ENCODE measurements at places on chromosomes 3 and 15.

- DNase-seq = no peak
These were observed 137.7 kb downstream of the LRIG1 start for GRCh38 chr3:66363148-66363547.

GRCh38 chr3:177615015-177615414 is 417.7 kb upstream of the TBL1XR1 start:
- DNase-seq = no peak

DNA sequence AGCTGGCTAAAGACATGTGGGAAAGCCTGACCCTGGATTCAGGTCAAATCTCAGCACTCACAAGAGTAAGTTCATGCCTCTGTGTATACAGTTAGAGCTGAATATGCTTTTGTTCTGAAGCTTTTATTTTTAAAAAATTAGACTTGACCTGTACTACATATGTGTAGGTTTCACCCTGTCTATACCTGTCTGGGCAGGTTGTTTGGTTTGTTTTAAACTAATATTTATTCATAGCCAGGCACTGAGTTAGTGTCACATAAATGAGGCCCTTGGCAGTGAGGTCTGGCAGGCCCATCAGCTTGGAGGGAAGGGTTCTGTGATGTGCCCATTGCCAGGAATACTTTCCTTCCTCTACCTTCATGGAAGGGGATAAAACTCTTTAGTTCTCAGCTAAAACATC is 1.9 kb downstream of the DNAJA4 start:
- no peak for DNase-seq

DNA sequence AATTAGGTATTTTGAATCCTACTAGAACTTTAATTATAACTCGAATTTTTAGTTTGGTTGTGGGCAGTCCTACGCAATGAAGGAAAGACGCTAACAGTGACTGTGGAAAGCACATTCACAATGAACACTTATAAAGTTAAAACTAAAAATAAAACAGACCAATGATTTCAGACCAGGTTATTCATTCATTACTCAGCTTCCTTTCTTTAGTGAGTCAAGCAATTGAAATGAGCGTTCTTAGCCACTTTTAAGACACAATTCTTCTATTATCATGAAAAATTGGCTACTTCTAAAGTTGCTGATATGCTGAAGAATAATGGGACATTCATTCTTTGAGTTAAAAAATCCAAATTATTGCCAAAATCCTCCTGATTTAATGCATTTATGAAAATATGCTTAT is 66.0 kb upstream of the CMSS1 start:
- DNase-seq = no peak

- DNase-seq = no peak
These were observed 27.8 kb downstream of the IFT80 start for GRCh38 chr3:160370987-160371857.

GRCh38 chr3:126087552-126088175 is 3.7 kb upstream of the SLC41A3 start:
- no peak for DNase-seq

GRCh38 chr3:148950806-148951205 is 40.5 kb upstream of the GYG1 start:
- DNase-seq = no peak

- DNase-seq = peak; percentile 22
These were observed 16.0 kb upstream of the EID1 start for GRCh38 chr15:48861813-48862431.

DNA sequence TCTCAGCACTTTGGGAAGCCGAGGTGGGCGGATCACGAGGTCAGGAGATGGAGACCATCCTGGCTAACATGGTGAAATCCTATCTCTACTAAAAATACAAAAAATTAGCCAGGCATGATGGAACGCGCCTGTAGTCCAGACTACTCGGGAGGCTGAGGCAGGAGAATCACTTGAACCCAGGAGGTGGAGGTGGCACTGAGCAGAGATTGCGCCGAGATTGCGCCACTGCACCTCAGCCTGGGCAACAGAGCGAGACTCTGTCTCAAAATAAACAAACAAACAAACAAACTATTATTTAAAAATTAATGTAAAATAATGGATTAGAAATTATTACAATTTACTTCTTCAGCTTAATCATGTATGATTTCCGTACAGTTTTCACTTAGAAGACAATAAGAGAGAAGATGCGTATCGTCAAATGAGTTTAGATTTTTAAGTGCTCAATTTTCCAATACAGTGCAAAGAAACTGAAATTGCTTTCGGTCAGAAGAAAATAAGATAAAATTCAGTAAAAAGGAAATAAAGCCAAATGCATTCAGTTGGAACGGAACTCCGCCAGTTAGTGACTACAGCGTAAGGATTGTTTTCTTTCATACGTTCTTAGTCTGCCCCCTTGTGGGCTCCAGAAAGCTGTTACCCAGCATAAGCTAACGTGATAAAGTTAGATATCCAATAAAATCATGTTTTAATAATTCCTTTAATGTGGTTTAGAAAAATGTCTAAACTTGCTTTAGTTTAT is 24.8 kb downstream of the AADAC start:
- DNase-seq = peak; percentile 51

DNA sequence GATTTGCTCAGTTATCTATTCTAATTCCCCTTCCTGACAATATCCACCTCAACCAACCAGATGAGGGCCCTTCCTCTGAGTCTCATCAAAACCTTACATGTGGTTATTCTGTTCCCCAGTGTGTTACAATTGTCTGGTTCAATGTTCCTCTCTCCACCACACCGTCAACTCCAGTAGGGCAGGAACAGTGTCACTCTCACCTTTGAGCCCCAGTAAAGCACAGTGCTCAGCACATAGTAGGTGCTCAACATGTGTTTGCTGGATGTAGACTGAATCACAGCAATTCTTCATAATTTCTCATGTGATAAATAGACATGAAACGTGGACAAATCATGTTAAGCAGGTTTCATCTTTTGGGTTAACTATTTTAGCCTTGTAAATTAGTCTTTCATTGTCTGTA is 103.0 kb upstream of the EIF1B start:
- DNase-seq = no peak

DNA sequence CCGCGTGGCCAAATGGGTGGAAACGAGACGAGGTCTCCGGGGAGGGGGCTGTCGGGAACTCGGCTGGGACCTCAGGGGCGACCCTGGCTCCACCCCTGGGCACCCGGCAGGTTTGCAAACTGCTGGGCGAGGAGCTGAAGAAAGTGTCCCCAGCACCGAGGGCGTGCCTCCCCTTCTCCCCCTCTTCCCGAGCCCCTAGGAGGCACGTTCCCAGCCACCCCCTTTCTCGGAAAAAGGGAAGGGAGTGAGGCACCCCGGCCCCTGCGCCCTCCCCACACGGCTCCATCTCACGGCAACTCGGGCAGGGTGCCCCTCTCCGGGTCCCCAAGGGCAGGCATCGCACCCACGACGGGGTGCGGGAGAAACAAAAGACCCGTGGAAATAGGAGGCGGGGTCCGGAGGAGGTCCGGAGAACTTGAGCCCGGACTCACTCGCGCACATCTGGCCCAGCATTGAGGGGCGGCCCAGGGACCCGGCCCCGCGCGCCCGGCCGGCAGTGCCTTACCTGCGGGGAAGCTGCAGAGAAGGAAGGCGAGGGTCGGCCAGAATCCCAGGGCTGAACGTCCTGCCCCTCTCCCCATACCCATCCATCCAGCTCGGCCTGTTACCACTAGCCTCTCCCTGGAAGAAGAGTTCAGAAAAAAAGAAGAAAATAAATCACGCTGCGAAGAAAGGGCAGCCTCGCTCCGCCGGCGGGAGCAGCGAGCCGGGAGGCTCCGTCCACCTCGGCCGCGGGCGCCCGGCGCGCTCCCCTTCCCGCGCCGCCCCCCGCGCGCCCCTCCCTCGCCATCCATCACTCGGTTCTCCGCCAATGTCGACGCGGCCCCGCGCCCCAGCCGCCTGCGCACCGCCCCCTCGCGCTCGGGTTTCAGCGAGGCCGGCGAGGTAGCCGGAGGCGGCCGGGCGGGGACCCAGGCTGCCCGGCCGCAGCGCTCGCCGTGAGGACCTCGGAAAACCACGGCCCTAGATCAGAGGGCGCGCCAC is 16.3 kb downstream of the RGMA start:
- no peak for DNase-seq

DNA sequence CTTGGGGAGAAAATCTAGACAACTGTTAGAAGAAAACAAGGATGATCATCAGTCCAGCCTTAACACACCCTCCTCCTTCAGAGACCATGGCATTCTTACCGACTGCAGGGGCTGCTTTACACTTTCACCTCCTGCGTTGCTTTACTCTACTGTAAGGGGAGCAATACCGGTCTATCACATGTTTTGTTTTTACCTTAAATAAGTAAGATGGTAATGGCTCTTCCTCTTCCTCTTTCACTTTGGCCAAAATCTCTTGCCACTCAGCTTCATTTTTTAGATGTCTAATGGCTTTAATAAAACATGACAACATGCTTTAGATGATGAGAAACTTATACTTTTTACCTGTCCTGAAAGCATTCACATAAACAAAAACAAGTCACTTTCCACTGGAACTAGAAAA is 33.4 kb upstream of the STIMATE start:
- no peak for DNase-seq

GRCh38 chr3:134650431-134651346 is at the start of gene KY:
KY (minus strand) TSS chr3:134651022; CDS start chr3:134650960, 62 bp downstream.
- DNase-seq = peak; percentile 17

DNA sequence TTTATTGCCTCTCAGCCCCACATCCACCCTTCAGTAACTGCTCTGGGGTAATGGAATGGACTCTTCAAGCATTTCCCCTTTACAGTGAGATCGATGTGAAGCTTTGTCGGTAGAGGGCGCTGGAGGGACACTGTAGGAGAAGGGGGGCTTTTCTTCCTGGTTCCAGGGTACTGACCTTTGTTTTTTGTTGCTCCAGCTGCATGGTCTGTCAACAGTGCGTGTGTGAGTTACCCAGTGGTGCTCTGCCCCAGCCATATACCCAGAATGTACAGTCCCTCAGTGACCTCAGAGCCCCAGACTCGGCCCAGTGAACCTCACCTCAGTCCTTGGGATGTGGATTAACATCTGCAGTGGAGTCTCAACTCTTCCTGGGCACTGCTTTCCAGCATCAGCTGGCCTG is 180.3 kb upstream of the TSC22D2 start:
- peak; percentile 78 for DNase-seq

DNA sequence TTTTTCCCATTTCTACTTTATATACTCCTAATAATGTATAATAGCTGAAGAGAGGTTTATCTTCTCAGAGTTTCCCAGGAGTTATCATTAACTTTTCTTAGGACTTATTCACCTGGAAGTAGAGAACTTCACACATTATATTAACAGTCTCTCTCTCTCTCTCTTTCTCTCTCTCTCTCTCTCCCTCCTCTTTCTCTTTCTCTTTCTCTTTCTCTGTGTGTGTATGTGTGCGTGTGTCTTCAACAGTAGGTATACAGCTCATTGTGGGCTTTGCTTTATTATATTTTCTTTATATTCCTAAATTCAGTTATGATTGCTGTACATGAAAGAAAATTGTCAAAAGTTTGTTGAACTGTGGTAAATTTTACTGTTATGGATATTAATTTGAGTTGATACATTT is 353.8 kb downstream of the ROBO1 start:
- DNase-seq = no peak

DNA sequence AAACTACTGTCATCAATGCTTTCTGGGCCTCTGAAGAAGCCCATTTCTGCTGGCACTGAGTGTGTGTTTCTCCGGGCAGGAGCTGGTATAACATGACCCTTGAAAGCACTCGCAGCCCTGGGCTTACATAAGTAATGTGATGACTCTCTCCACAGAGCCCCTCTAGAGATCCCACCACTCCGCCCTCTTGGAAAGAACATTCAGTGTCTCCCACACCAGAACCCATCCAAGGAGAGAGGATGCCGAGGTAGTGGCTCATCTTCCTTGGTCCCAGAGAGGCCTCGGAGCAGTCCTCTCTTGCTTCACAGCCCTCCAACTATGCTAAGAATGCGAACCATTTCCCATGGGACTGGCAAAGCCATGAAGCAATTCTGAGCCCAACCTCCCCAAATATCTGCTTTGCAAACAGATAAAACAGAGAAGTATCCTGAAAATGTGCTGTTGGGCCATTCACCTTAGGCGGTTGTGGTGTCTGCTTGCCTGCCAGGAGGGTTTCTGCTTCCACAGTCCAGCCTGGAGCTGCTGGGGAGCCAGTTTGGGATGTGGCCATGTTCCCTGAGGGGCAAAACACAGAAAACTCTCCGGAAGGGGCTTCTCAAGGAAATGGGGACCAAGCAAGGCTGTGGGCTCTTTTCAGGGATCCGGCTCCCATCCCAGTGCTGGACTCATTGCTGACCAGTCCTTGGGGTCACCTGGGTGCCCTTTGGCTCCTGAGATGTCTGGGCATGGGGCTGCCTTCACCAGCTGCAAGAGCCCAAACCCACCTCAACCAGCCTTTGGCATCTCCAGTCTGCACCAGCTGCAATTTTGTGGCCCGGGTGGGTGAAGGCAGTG is 47.3 kb downstream of the AMOTL2 start:
- DNase-seq = no peak

GRCh38 chr3:33075995-33076394 is 21.0 kb downstream of the GLB1 start:
- DNase-seq = no peak

DNA sequence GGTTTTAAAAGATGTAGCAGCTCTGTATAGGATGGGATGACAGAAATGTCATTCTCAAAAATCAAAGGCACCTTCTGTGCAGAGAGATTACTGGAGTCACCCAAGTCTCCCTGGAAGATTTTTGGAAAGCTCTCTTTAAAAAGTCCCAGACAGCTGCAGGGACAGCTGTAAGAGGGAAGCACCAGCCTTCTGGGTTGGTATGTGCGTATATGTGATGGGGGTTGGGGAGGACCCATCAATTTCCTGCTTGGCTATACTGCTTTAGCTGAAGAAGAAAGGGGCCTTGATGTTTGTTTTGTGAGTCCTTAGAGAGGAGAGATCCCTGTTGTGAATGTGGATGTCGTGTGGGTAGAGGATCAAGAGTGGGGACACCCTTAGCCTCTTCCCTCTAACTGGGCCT is 5.4 kb upstream of the SEC11A start:
- no peak for DNase-seq

DNA sequence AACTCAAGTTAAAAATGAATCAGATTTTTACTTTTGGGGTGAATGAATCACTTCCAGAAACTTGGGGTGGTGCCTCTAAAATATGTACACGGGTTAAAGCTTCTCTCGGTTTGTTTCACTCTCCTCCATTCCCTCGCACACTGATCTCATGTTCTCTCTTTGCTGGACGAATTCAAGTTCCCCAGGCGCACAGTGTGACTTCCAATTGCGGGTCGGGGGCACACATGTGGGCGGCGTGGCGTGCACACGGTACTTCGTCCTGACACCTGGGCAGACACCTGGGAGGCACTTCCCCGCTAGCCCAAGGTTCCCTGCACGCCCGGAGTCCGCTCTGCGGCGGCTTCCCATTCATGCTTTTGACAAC is 692 bp downstream of the SCAANT1 start:
- peak; percentile 60 for DNase-seq

DNA sequence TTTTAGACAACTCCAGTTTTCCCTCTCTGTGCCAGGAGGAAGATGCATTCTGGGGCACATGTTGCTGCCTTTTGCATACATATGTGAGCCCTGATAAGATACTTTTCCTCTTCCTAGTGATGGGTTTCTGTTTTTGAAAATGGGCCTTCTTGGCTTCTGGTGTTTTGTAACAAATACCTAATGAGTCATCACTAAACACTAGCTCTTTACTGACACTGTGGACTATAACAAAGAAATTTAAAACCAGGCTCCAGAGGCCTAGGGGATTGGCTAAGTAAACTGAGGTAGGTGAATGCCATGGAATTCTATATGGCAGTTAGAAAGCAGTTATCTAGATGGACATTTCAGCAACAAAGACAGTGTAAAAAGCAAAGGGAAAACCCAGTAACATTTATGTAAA is 93.4 kb upstream of the NR2E3 start:
- no peak for DNase-seq
